ENCODE measurements at places on chromosomes 4 and X.
A peak's percentile ranks its signal among the peaks of the same experiment; 100 is the strongest.

GRCh38 chr4:5024673-5025072 lies 5.4 kb upstream of the CYTL1 start:
- no peak for DNase-seq

GRCh38 chr4:170087163-170087700 lies 2.5 kb downstream of the AADAT start:
- no peak for DNase-seq

GRCh38 chr4:26020083-26020668 lies 106.2 kb downstream of the SMIM20 start:
- DNase-seq = peak; percentile 25

GRCh38 chrX:34585561-34585960 lies 71.5 kb downstream of the TMEM47 start:
- DNase-seq = no peak

DNA sequence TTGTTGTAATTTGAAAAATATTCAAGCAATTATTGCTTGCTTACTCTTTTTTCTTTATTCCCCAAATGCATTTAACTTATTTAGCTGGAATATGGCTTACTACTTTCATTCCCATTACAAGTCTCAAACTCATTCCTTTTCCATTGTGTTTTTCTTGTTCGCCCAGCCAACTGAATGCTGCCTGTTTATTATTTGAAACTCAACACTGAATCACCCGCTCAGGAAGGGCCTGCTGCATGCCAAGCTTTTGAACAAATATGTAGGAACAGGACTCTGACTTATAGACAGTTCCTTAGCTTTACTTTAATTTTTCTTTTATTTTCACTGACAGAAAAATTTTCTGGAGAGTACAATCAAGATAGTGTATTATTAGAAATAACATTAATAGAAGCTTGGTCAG lies 12.9 kb downstream of the PCDH18 start:
- DNase-seq = no peak

DNA sequence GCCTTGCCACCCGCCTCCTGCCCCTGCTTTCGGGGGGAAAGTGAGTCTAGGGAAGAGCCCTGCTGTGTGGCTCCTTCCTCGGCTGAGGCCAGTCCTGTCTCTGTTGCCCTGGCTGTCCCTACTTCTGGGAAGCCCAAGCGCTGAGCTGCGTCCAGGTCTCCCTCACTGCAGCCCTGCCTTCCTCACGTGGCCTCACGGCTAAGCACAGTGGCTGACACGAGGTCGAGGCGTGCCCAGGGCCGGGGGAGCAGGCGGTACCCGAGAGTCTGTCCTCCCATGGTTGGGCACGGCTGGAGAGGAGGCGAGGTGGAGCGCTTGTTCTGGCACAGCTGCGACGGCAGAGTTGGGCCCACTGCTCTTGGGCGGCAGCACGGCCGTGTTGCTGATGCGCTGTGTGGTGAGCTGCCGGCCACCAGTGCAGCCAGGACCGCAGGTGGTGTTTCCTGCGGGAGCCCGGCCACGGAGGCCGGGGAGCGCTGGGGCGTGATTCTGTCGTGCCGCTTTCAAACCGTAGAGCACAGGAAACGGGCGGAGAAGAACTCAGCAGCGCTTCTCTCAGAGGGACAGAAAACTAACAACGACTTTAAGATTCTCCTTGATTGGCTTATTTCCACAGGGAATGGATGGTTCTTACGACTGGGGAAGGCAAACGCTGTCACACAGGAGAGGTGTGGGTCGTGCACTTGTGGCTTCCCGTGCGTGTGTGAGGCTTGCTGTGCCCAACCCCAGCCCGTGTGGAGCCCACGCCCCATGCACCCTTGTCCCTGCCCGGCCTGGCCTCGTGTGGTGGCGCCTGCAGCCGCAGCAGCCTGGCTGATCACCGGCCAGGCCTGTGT lies 21.3 kb downstream of the MAEA start:
- no peak for DNase-seq

GRCh38 chr4:119100655-119101054 lies 35.0 kb upstream of the MYOZ2 start:
- no peak for DNase-seq

Data from stimulated activated CD8-positive, alpha-beta memory T cell treated with anti-CD3 and anti-CD28 coated beads, Interleukin-7, amount 100 ng/mL, for 48 hours (primary cell).